ENCODE measurements at places on chromosomes 6 and 20.

DNA sequence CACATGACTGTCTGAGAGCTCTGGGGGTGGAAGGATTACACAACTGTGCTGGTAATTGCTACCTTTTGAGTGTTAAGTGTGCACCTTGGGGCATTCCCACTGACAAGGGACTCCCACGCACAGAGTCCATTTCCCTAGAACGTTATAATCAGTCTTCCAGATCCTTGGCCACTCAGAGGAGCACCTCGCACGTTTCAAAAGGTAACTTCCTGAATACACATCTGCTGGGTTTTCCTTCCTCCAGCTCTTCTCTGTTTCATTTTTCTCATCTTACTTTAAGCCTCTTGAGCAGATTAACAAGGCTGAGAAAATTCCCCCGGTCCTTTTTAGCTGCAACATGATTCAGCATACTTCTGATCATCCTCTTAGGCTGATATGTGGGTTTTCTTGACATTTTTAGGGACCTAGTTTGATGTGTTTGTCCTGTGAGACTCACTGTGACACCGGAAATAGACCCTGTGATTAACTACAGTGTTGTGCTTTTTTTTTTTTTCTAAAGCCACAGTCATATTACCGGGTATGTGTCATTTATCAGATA is 98.4 kb upstream of the DUSP22 start:
- no peak for DNase-seq

- DNase-seq = peak; percentile 60
Measured at GRCh38 chr20:23082846-23083552, 3.1 kb downstream of the CD93 start.

DNA sequence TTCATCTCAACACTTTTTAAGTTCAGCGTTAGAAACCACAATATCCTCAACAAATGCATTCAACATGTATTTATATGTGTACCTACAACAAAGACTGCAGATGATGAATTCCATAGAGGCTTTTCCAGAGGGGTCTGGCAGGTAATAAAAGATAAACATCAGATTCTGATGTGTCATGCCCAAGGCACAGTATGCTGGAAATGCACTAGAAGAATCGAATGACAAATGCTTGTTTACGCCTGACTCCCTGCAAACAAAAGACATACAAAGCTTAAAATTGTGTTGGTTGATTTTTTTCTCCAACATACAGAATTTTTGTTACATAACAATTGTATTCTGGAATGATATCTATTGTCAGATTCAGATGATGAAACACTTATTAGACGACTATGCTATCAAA is at the start of gene LGSN:
LGSN (minus strand) TSS at position 45 of the 400 bp plus-strand sequence; CDS start at position 5, 40 bp downstream.
- no peak for DNase-seq

DNA sequence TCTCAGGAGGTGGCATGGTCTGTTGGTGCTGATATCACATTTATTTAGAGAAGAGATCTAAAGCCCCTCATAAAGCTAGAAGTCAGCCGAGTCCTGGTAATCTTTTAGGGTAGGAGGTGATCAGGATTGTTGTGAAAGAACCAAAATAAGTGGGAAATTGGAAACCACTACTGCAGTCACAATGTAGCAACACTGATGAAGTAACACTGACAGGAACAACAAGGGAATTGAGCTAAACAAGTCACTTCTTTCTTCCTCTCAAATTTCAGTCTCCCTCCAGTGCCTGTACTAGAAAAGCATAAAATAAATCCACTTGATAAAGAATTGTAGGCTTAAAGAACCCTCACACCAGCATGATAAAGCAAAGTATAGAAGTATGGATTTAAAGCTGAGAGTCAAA is 1509.0 kb downstream of the GRIK2 start:
- DNase-seq = no peak

DNA sequence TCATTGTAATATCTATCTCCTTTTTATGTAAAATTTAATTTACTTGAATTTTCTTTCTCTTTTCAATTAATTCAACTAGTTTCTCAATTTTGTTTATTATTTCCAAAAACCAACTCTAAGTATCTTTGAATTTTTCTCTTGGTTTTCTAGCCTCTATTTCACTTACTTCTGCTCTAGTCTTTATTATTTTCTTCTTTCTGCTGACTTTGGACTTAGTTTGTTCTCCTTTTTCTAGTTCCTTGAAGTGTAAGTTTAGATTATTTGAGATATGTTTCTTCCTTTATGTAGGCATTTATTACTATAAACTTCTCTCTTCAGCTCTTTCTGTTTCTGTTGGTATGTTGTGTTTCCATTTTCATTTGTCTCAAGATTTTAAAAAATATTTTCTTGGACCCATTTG is 70.8 kb downstream of the TNFAIP3 start:
- no peak for DNase-seq

- no peak for DNase-seq
Measured at GRCh38 chr20:15256676-15257568, 919.5 kb upstream of the FLRT3 start.

DNA sequence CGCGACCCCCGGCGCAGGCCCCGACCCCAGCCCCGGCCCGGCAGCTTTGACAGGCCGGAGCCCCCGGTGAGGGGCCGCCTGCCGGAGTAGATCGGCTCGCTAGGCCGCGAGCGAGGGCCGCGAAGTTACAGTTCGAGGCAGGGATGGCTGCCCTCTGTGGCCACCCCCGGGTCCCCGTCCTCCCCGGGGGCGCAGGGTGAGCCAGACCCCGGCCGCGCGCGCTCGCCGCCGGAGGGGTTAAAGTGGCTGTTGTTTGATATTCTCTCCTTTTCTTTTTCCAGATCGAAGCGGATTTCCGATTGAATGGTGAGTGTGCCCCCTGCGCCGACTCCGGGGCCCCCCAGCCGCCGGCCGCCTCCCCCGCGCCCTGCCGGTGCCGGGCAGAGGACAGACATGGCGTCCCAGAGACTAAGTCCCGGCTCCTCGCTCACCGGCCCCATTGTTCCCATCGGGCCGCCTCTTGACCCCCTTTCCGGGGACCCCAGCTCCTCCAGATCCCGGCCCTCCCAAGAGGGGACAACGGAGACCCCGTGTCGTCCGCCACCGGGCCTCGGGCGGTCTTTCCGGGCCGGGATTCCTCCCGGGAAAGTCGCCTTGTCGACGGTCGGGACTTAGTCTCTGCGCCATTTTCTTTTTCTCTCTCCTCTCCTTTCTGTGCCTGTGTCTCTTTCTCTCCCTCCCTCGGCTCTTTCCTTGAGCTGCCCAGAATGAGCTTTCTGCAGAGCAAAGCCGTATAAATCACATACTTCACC is 704 bp downstream of the TOP1 start:
- DNase-seq = peak; percentile 51

GRCh38 chr20:25553819-25554296 is 31.5 kb downstream of the NINL start:
- no peak for DNase-seq
